ENCODE measurements at places on chromosomes 3 and 15. TPM values are rescaled to one million over a fixed set of nuclear protein-coding genes. Genes with fewer than 3 reads are reported as not detected.

GRCh38 chr3:152235709-152236298 lies 32.9 kb upstream of the MBNL1 start:
- DNase-seq: no peak

GRCh38 chr3:16205156-16205870 lies 30.8 kb downstream of the GALNT15 start:
- no peak for DNase-seq

DNA sequence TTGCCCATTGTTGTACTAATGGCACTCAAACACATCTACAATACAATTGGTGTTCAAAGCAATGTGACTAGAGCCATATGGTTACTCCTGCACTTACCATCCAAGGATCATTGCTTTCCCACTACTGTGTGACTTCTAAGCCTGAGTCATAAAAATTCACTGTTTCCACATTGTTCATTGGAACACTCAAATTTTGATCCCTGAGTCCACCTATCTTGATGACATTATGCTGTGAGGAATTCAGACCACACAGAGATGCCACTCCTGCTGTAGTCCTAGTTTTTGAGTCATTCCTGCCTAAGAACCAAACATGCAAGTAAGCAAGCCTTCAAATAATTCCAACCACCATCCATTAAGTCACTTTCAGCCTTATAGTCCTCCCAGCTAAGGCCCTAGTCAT lies 176.2 kb downstream of the EFHB start:
- no peak for DNase-seq

PYGO1 gene
- total RNA-seq: not detected
